ENCODE measurements at places on chromosomes 6 and 20. TPM values are rescaled to one million over a fixed set of nuclear protein-coding genes. Genes with fewer than 3 reads are reported as not detected.

BTBD9 gene
- 22.9 TPM for total RNA-seq

GATA5 gene
- total RNA-seq, result 3.8 TPM

ADGRB3 gene
- total RNA-seq, result 2.0 TPM

GNMT gene
- not detected for total RNA-seq

KCNB1 gene
- 9.7 TPM for total RNA-seq

- no peak for DNase-seq
Measured at GRCh38 chr20:46816886-46817638, 77.6 kb upstream of the EYA2 start.

DNA sequence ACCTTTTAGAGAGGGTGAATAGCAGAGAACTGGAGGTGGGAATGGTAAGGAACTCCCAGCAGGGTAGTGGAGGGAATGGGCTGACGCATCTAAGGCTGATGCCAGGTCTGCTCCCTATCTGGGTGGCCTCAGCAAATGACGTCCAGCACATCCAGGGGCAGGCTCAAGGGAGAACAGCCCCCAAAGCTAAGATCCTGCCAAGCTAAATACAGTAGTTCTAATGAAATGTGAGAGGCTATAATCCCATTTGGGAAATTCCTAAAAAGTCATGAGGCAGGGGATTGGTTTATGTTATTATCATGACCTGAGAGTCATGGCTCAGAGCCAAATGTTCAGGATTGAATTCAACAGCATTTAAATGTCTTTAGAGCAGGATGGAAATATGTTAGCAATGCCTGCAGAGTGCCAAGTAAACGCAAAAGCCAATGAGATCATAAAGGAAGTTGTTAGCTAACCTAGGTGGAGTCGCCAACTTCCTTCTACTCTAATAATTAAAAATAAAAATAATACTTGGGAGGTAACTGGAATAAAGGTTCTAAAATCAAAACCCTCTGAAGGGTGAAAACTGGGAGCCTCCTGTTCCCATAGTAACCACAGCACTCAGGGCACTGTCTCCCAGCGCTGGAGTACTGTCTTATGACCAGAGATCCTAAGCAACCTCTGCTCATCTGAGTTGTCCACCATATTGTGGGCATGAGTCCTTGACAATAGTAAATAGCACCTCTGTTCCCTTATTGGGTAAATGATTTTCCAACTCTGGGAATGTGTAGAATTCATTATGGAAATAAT lies 34.8 kb downstream of the IYD start:
- DNase-seq, result no peak

DNA sequence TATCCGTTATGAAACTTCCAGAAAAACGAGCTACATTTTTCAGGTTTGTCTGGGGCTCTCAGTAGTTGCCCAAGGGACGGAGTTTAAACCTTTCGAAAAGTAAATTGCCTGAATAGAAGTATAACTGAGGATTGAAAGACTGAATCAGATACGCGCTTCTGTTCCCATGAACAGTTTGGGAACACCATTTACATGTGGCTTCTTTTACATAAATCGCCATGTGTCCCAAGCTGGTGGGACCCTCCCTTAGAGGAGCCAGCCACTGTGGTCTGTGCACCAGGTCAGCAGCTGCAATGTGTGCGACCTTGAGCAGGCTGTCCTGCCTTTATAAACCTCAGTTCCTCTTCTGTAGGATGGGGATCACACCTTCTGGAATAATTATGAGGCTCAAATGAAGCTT lies 11.0 kb downstream of the ENTPD6 start:
- no peak for DNase-seq

GRCh38 chr6:160388922-160389321 lies 40.7 kb downstream of the SLC22A3 start:
- no peak for DNase-seq

- no peak for DNase-seq
Measured at GRCh38 chr6:168274037-168274952, 45.3 kb downstream of the DACT2 start.

DNA sequence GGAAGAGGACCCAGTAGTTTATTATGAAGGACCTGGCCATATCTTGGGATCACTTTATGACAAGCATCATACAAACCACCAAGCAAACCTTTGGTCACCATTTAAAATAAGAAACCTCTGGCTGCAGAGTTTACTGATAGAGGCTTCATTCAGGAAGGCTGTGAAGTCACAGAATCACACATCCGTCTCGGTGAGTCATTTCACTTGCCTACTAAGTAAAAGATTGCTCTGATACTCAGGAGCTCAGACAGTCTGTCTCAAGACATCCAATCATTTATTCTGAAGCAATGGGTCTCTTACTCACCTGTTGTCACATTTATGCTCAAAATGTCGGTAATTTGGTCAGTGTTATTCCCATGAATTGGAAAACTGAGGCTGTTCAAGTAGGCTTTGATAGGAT lies 33.7 kb downstream of the ADGRF5 start:
- DNase-seq, result no peak

GRCh38 chr20:37630166-37630565 lies 63.7 kb upstream of the CTNNBL1 start:
- DNase-seq, result no peak

DNA sequence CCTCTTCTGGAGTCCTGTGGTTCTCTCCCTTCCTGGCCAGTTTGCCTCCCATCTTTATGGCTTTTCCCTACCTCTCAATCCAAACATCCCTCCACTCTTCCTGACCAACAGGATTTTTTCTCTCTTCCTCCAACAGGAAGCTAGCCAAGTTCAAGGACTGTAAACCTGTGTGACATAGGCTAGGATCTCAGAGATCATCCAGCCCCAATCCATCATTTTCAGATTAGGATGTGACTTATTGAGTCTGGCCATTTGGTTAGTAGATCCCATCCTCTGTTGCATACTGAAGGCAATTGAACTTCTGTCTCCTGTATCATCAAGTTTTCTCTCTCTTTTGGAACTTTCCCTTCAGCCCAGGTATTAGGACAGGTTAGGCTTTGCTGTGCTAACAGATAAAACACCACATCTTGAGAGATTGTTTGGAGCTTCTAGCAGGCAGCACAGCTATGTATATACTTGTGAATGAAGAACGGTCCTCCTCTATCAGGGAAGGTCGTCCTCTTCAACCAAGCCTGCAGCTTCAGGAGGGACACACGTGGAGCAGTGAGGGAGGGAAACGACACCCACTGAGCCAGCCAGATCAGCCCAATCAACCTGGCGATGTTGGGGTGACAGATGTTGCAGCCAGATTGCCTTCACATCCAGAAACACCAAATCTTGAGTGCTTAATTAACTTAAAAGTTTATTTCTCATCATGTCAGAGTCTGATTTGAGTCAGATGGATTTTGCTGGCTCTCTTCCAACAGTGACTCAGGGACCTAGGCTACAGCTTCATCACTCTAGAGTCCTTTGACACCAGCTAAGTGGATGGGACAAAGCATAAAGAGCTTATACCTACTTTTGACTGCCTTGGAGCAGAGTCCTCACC lies 106.8 kb downstream of the GJA10 start:
- no peak for DNase-seq

- no peak for DNase-seq
Measured at GRCh38 chr6:114366899-114367298, 24.1 kb upstream of the HS3ST5 start.

DNA sequence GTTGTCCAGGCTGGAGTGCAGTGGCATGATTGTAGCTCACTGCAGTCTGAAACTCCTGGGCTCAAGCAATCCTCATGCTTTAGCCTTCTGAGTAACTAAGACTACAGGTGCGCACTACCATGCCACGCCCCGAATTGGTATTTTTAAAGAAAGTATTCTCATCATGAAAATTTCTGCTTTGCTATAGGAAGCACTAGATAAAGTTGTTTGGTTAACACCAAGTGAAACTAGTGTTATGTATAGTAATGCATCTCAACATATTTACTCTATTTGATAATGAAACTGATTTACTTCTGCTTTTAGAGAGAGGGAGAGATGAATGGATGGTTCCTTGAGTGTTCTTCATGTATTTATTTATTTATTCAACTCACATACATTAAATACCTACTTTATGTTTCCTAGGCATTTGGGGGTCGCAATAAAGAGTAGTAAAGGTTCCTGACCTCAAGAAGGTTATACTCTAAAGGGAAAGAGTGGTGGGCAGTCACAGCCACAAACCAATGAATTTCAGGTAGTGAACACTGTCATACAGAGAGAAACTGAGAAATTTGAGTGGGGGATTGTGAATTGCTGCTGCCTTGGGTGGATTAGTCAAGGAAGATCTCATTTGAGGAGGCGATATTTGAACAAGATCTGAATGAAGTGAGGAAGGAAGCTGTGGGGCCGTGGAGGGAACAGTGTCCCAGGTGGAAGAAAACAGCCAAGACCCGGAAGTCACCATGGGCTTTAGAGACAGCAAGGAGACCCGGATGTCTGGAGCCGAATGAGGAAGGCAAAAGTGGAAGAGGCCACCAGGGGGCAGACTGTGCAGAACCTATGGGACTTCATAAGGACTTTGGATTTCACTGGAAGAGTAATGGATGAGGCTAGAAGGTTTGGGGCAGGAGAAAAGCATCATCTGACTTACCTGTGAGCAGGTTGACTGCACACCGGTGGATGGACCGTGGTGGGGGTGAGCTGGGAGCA lies 185.6 kb downstream of the TSHZ2 start:
- DNase-seq, result no peak
